ENCODE measurements at places on chromosomes 16 and 17.

DNA sequence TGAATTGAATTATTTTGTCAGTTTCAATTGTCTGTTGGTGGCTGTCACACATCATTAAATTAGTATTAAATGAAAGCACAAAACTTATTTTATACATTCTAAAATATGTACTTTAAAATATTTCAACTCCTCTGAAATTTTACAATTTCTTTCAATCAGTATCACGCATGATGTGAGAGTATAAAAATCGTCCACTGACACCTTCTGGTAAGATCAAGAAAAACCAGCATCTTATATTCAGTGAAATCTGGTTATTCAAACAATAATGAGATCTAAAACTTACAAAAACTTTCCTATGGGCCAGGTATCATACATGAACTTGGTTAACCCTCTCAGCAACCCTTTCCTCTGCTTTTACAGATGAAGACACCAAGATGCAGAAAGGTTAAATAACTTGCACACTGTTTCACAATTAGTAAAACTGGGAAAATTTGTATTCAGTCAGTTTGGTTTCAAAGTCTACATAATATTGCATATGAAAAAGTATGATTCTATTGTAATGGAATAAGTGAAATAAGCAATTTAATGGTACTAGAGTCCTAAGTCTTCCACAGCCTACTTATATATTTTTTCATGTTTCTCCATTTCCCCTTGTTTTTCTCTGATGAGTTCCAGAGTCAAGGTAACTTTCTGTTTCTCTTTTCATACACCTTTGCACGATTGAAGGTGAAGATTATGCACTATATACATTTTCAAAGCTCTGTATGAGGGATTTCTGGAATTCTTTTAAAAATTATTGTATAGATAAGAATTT is 58.7 kb downstream of the EFCAB5 start:
- no peak for DNase-seq

DNA sequence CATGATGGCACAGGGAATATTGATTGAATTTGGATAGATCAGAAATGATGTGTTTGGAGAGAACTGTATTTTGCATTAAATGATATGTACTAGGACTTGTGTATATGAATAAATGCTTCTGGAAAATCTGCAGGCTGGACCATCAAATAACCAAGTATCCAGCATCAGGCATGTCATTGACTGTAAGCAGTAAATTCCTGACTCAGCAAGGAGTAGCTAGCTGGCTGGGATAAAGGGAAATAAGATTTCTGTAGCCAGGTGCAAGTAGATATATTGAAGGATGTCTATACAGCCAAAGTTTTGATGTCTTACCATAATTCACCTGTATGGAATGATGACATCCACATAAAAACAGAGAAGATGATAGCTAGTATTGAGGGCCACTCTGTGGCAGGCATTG is 809.6 kb downstream of the CDH11 start:
- no peak for DNase-seq

DNA sequence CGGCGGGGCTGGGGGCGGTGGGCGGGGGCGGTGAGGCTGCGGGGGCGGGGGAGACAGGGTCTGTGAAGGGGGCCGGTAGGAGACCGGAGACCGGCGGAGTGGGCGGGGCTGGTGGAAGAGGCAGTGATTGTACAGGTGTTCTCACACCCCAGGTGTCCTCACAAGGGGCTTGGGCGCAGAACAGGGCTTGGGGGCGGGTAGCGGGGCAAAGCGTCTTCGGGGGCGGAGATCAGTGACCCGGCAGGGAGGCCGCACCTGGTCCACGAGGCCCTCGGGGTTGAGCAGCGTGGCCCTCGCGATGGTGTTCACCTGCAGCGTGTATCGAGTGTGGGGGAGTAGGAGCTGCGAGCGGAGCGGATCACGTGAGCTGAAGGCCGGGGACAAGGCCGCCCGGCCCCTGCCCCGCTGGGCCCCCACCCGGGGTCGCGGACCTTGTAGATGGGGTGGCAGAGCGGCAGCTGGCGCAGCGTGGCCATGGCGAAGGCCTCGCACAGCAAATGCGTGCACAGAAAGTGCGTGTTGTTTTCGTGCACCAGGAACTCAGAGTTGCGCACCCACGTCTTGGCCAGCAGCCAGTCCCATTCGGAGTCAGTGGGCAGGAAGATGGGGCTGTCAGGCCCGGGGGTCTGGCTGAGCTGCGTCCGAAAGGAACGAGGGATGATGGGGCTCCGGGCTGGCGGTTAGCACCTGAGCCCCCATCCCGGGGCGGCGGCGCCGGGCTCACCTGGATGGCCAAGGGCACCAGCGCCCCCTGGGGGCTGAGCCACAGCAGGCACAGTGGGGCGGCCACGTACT is 8.5 kb downstream of the ALOXE3 start:
- DNase-seq, result no peak

GRCh38 chr17:64001763-64002529 is 3.8 kb downstream of the PRR29 start:
- DNase-seq, result no peak

GRCh38 chr17:79188048-79188447 is 113.4 kb downstream of the ENGASE start:
- no peak for DNase-seq

GRCh38 chr16:73447846-73448245 is 399.9 kb upstream of the ZFHX3 start:
- no peak for DNase-seq

DNA sequence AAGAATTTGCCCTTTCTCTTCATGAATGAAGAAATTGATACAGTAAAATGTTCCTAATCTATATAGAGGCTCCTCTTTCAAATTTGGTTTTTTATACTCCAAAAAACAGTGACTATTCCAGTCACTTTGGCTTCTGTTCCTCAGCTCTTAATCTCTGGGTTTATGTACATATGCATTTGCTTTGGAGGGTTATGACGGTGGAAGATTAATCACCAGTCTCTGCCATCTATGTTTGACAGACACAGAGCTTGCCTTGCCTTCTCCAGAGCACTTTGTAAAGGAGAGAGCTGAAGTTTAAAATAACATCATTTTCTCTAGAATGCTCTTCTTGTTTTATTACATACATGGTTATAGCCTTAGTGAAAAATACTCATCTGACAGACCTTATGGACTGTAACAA is 99.3 kb downstream of the NLK start:
- no peak for DNase-seq

GRCh38 chr16:9264067-9264466 is 172.6 kb downstream of the HAPSTR1 start:
- DNase-seq, result no peak

DNA sequence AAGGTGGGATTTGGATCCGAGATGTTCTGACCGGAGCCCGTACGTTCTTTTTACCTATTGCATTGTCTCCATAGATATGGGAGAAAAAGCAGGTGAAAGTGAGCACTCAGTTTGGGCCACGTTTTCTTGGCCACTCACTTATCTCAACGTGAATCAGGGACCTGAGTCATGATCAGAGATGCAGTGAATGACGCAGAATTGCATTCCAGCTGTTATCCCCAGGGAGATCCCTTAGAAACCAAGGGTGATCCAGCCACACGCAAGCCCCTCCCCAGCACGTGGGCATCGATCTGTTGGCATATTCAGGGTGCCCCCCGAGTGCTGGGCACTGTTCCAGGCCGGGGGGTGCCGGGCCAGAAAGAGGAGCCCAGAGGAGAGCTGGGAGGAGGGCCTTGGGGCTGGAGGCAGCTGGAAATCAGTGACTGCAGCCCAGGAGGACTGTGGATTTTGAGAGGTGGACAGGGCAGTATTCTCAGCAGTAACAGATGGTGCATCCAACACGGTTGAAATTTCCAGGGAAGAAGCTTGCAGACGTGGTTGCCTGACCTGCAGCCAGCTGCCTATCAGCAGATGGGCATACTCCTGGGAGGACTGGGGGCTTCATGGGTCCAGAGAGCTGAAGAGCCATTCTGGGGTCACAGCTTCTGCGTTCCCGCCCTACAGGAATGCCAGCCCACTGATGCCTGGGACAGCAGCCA is 87.2 kb upstream of the CACNG5 start:
- peak; percentile 39 for DNase-seq

DNA sequence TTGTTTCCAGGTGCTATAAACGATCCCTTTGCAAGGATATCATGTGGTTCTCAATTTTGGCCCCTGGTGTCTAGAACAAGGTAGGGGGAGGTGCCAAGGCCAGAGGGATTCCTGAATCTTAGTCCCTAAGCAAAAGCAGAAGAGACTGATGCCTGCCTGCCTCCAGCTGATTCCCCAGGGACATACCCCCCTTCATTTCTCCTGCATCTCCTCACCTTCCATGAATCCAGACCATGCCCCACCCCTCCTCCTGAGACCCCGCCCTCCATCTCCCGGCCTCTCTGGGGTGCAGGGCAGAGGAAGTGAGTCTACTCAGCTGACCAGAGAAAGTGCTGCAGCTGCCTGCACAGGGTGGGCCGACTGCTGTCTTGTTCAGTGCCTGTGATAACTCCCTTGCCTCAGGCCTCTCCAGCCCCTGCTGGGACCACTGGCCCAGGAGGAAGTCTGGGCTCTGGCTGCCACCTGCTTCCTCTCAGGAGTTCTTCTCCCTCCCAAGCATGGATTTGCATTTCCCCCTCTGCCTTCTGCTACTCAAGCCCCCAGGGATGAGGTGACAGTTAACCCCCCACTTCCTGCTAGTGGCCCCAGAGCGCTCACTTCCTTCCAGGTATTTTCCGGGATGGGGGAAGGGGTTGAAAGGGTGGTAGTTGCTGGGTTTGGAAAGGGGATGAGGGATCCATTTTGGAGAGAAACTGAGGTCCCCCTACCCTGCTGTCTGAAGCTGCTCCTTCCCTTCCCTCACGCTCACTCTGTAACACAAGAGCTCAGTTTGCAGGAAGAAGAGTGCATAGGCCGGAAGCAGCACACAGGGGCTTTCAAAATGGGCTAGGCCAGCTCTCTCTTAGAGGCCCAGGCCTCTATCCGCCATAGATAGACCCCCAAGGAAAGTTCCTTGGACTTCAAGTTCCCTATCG is 10.5 kb upstream of the TSPOAP1 start:
- DNase-seq, result no peak

- DNase-seq, result no peak
These were observed 10.6 kb upstream of the C1QTNF8 start for GRCh38 chr16:1106659-1107058.

GRCh38 chr16:84446596-84447392 is 57.7 kb downstream of the MEAK7 start:
- DNase-seq, result no peak

DNA sequence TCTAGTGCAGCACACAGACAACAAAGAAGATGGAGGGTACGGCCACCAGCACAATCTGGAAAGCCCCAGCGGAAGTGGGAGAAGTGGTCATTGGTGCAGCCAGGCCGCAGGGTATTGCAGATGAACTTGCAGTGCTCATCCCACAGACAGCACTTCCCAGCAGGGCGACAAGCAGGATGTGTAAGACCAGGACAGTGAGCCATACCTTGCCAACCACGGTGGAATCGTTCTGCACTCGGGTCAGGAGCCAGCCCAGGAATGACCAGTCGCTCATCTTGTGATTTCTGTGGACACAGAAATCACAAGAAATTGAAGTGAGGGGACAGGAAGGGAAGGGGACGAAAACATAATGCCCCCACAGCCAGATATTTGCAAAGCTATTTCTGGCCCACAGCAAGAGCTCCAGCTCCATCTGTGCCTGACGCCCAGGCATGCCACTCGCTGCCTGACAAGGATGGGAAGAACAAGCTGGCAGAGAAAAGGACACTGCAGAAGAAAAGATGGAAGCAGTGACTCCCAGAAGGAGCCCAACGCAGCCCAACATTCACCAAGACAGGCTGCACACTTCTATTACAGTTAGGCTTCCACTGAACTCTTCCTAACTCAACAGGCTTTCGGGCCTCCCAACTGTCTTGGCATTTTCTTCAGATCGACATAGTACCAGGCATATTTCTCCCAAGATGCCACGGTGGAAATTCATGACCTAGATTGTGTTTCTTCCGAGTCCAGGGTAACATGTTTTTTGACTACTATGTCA is 17.5 kb upstream of the MYO18A start:
- no peak for DNase-seq

- DNase-seq, result no peak
These were observed 75.2 kb downstream of the MYH11 start for GRCh38 chr16:15781650-15782049.

DNA sequence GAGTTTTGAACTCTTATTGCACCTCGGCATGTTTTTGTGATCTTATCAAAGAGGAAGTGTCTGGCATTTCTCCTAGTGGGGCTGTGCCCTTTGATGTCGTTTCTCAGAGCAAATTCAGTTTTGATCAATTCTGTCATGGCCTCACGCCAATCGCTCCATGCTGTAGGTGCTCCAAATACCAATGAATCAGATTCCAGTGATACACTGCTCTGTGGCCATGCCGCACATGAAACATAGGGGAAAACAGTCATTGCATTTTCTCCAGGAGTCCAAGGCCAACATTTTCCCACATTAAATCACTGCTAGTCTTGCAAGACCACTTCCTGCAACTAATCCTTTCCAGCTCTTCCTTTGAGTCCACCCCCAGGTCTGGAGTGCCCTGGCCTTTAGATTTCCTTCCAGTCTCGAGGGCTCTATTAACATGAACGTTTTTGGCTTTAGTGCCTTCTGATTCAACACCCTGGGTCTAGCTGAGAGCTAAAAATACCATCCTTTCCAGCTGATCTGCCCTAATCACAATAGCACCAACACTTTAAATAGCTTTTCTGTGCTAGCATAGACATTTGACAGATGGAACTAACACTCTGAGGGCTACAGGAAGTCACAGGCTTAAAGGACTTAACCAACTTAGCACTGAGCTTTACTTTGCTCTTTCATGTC is 18.2 kb upstream of the RASL10B start:
- DNase-seq, result no peak

DNA sequence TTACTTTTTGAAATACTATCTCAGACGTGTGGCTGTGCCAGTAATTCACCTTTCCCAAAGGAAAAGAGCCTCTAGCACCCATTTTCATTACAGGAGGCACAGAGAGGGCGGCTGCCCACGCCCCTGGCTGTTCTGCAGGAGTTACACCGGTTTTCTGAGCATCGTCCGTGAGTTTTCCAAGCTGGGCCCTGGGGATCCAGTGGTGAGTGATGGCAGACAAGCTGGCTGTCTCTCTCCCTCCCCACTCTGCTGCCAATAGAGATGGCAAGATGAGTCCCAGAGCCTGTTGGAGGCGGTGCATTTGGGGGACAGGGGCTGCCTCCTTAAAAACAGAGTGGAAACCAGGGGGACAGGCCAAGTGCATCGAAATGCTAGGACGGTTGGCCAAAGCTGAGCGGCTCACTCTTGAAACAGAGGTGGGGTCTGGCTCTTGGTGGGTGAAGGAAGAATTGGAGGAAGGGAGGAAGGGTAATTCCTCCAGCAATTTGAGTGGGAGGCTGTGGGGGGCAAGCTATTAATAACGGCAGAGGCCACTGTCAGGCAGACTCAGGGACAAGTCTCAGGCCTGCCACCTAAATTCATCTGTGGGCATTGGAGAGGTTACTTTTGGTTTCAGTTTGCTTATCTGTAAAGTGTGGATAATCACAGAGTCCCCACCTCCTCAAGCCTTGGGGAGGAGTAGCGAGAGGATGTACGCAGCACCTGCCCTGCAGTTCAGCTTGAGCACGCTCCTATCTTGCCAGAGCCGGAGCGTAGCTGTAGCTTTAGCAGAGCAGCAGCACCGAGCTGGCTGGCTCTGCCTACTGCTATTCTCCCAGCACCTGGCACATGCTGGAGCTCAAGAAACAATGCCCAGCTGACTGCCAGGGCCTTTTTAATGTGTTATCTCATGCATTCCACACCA is 7.5 kb upstream of the NOS2 start:
- DNase-seq, result no peak

All from brain pericyte (primary cell).